ENCODE measurements at places on chromosomes 2 and 18. TPM values are rescaled to one million over a fixed set of nuclear protein-coding genes. Genes with fewer than 3 reads are reported as not detected.

GRCh38 chr2:98483257-98483861 is 38.7 kb downstream of the INPP4A start:
- peak; percentile 68 for DNase-seq

The HOXD10 gene
- total RNA-seq: 4.4 TPM

GRCh38 chr2:62727876-62728566 is 22.5 kb downstream of the EHBP1 start:
- no peak for DNase-seq

The TMEM37 gene
- 2.2 TPM for total RNA-seq

The RTP5 gene
- total RNA-seq: 0.21 TPM

GRCh38 chr2:12861344-12861930 is 144.7 kb downstream of the TRIB2 start:
- no peak for DNase-seq

GRCh38 chr2:190119923-190120590 is 57.5 kb upstream of the MSTN start:
- DNase-seq: no peak

GRCh38 chr2:172861098-172861497 is 125.5 kb downstream of the RAPGEF4 start:
- no peak for DNase-seq

The ACTR1B gene
- 67.4 TPM for total RNA-seq

The ATP5MC3 gene
- 187 TPM for total RNA-seq

DNA sequence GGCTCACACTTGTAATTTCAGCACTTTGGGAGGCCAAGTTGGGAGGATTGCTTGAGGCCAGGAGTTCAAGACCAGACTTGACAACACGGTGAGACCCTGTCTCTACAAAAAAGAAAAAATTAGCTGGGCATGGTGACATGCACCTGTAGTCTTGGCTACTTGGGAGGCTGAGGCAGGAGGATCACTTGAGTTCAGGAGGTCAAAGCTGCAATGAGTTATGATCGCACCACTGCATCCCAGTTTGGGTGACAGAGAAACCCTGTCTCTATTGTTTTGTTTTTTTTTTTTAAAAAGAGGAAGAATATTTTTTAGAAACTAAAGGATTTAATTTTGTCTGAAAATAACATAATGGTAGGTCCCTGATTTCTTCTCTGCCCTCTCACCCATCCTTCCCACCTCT is 79.4 kb upstream of the TMEM200C start:
- no peak for DNase-seq

DNA sequence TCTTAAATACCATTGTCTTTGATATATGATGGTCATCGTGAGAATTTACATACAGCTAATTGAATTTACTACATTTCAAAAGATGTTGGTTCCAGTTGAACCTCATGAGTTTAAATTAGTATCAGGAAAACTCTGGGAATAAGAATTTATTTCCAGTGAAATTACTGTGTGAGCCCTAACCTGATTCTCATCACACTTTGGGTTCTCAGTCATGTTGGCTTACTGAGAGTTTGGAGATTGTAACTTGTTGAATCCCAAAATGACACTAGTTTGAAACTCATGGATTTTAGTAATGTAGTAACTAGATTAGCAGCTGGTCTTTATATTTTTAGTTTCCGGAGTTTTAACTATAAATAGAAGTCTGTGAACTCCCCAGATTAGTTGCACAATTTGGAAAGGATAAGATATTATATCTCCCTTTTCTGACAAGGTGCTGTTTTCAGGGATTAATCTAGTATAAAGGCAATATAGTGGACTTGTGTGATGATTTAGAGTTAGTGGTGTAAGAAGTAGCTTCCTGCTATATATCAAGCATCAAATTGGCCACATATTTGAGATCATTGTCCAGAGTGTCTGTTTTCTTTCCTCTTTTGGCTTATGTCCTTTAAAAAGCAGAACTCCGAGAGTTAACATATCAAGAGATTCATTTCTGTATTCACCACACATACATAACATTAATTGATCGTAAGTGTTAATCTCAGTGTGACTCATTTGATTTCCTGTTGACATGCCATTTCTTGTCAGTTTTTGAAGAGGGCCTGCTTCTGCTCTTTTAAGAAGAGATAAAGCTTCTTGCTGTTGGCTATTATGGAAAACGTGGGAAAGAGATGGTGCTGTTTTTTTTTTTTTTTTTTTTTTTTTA is 15.7 kb downstream of the NDUFV2 start:
- no peak for DNase-seq

The DES gene
- 1,211 TPM for total RNA-seq

The POTEJ gene
- total RNA-seq: not detected

- no peak for DNase-seq
Observed at GRCh38 chr18:62744076-62744968, 29.0 kb downstream of the PHLPP1 start.

GRCh38 chr18:58819051-58819450 is 45.6 kb upstream of the ZNF532 start:
- no peak for DNase-seq

The LGALSL gene
- 10.0 TPM for total RNA-seq

The MC2R gene
- 0.60 TPM for total RNA-seq

DNA sequence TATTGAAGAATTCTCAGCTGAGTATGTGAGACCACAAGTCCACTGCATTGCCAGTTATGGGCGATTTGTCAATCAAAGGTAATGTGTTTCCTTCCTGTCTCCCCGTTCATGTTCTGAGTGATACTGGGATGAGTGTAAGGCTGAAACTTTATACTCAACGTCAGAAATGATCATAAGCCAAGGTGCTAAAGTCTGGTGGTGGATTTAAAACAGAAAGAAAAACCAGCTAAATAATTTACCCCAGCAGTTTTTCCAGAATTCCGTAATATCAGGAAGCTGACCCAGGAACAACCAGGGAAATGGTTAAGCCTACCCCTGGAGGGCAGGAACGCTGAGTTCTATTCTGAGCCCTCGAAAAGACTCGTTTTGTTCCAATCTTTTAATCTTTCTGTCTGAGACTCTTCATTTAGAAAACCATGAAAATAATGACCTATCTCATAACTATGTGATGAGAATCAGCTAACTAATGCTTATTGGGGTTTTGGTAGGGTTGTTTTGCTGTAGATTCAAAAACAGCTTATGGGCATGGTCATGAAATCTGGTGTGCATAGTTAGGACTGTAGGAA is 149.6 kb downstream of the LAMA3 start:
- DNase-seq: no peak

The LPIN1 gene
- 32.3 TPM for total RNA-seq

GRCh38 chr2:33785201-33786106 is 186.4 kb upstream of the FAM98A start:
- no peak for DNase-seq

The C1QL2 gene
- total RNA-seq: not detected

The SMYD5 gene
- 36.3 TPM for total RNA-seq
